Stimulated activated CD8-positive, alpha-beta memory T cell treated with anti-CD3 and anti-CD28 coated beads, Interleukin-15, amount 100 ng/mL, for 24 hours (primary cell): ENCODE measurements at places on chromosomes 7 and 10.

GRCh38 chr10:71957546-71958275, 6.5 kb upstream of the CHST3 start:
- no peak for DNase-seq

- no peak for DNase-seq
Observed at GRCh38 chr7:98795741-98796493, 73.9 kb downstream of the TMEM130 start.

GRCh38 chr10:64458306-64458705, 937.1 kb downstream of the REEP3 start:
- no peak for DNase-seq

GRCh38 chr10:72244573-72245038, 28.5 kb upstream of the ASCC1 start:
- no peak for DNase-seq

DNA sequence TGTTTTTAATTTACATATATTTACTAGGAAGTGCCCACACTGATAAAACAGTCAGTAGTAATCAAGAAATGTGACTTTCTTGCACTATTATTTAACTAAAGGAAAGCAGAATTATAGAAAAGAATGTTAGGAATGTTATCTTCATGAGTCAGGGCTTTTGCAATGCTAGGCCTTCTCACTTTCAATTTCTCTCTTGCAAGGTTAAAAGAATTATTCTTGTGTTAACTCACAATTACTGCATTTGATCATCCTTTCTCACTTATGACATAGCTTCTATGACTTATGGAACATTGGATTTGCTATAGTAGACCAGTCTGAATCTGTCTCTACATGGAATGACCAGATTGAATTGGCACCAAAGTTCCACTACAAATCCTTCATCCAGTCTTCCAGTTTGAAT, 192.4 kb downstream of the SDK1 start:
- no peak for DNase-seq

DNA sequence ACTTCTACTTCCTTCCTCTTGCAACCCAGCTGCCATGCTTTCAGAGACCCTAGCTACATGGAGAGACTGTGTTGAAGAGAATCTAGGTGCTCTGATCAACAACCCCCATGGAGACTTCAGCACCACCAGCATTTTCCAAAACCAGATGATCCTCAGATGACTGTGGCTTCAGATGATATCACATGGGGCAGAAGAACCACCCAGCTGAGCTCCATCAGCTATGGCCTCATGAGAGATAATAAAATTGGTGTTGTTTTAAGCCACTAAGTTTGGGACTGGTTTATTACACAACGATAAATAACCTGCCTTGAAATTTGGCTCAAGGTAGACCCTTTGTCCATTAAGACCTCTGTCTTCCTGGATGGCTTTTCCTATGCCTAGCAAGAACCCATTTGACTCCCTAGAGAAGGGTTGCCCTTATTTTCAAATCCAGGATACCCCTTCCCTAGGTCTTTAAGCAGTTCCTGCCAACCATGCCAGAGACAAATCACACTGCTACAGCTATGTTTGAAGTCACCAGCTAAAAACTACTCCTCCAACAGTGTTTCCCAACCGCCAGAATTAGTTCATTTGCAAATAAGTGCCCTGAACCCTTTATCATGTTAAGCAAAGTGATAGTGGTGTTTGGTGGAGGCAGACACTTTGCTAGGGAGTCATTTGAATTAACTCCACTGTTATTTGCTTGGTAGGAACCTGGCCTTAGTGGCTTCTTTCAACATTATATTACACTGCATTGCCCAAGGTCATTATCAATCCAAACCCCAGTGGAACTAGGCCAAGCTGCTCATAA, 136.9 kb upstream of the PALS2 start:
- no peak for DNase-seq

- no peak for DNase-seq
Observed at GRCh38 chr7:40403703-40404476, 269.1 kb downstream of the SUGCT start.

DNA sequence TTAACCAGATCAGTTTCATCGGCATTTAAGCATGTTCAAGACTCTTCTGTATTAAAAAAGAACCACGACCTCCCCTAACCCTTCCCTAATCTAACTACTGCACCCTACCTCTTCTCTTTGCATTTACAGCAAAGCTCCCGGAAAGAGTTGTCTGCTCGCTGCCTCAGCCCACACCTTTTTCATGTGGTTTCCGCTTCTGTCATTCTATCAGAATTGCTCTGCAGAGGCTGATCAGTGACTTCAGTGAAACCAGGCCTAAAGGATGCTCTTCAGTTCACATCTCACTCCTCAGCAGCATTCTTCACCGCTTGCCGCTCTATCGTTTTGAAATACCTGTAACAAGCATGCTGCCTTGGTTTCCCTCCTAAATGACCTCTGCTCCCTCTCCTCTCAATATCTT, 160.9 kb downstream of the SDK1 start:
- DNase-seq: no peak

DNA sequence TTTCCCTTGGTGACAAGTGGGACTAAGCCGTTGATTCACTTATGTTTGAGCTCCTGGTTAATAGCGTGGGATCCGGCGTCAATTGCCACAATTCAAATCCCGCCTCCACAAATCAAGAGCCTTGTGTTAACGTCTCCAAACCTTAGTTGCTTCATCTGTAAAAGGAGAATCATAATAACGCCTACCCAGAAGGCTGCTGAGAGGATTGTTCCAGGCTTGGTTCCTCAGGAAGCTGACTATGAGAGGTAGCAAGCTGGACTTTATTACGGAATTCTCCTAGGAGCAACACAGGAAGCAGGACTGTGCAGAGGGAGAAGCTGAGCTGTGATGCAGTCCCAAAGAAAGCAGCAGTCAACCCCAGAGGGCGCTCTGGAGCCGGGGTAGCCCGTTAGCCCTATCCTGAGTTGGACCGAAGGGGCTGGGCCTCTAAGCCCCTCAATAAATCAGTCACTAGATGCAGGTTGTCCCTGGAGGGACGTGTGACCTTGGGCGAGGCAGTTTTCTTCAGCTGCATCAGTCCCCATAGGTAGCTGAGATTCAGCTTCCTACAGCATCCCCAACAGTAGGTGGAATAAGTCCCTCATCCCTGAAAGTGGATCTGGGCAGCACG, 6.9 kb upstream of the BAG3 start:
- DNase-seq: no peak

DNA sequence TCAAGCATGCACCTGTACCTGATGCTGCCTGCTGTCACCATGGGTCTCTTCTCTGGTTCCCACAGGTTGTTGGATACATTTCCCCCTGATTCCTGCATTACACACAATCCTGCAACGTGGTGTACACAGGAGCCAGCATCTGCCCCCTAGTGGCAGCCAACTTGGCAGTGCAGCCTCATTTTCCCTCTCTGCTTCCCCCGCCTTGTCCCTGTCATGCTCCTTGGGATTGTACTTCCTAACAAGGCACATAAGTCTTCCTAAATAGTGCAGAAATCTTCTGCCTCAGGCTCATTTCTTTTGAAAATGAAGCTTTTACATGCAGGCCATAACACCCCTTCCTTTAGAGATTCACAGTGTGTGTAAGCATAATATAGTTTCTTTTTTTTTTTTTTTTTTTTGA, 387.5 kb downstream of the CCSER2 start:
- no peak for DNase-seq

DNA sequence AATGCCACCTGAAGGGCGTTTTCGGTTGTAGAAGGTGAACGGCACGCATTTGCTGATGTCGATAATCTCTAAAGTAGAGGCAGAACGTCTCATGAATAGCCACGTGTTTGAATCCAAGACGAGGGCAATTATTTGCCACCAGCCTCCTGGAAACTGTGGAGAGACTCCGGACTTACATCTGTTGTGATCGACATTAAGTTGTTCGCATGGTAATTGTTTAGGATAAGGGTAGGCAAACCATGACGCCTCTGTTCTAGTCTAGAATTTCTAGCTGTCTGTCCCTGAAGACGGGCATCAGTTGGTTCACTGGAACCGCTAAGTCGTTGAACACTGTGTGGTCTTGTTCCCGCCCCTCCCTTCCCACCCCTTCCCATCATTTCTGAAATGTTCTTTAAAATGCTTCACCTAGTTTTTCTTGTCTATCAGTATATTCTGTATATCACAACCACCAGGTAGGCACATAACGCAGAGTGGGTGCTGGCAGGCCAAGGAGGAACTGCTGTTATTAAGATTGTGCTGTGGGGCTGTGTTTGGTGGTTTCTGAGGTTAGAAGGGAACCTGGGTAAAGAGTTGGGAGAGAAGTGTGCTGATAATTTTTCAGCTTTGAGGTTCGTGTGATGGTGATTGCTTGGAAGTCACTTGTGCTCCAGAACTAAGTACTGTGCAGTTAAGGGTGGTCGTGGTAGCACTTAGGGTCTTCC, 1.2 kb downstream of the UBE3C start:
- DNase-seq: no peak

DNA sequence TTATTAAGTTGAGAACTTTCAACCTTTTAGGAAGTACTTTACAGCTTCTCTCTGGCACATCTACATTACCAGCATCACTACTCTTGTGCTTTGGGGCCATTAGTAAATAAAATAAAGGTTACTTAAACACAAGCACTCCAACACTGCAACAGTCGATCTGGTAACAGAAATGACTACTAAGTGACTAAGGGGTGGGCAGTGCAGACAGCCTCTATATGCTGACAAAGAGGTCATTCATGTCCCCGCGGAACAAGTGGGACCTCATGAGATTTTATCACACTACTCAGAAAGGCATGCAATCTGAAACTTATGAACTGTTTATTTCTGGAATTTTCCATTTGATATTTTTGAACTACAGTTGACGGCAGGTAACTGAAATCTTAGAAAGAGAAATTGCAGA, 111.3 kb upstream of the DNAJB12 start:
- no peak for DNase-seq
